ENCODE measurements at places on chromosomes 3 and 15.

GRCh38 chr3:89245612-89246011 lies 138.2 kb downstream of the EPHA3 start:
- DNase-seq = no peak

DNA sequence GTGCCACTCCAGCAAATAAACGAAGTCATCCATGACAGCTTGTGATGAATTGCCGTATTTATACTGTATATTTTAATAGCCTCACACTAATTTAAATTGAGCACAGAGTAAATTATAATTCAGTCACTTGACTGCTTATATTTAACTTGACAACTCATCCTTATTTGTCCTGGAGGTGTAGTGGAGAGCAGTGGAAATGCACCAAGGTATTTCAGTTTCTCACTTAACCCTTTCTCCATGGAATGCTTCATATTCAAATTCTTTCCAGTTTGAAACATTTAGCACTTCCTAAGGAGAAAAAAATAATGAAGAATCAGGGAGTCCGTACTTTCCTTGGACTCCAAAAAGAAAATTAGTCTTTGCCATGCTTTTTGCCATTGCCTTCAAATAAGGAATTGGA lies 99.0 kb downstream of the MAP2K5 start:
- no peak for DNase-seq

DNA sequence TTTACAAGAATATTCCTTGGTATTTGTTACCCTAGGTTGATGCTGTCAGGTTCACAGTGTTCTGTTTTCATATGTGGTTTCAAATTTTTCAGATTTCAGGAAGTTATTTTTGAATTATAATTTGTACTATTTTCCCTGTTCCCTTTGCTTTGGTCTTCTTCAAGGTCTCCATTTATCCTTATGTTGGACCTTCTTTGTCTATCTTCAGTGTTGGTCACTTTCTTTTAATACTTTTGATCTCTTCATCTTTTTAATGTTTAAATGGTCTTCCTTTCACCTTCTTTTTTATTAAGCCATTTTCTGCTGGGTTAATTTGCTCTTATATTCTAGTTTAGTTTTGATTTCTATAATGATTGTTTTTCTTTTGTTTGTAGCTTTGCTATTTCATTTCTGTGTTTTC lies 61.3 kb downstream of the KLHL25 start:
- DNase-seq = no peak

DNA sequence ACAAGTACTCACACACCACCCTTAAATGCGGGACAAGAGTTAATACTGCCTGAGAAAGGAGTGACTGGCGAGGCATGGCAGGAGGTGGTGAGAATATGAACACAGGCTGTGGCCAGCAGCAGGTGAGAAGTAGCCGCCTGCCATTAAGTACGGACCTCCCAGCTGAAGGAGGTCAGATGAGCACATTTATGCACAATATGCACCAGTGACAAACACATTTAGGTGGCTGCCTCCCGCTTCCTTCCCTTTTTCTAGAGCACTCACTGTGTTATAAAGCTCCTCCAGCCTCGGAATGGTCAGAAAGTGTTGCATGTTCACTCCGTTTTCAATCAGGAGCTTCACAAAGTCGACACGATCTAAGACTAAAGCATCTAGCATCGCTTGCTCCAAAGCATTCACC lies 52.4 kb downstream of the TRPM1 start:
- DNase-seq = no peak

DNA sequence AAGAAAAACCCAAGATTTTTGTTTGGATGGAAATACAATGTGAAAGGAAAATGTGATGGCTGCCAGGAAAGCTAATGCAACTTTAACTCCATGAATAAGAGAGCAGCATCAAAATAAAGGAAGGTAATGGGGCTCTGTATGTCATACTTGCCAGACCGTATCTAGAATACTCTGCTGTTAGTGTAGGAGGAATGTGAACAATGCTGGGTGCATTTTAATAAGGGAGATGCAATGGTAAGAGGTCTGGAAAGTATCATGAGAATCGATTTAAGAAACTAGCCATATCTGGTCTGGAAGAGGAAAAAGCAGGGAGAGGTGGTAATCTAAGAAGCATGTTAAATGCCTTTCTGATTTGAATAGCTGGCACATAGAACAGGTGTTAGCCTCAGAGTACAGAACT lies 239.6 kb downstream of the GBE1 start:
- no peak for DNase-seq

DNA sequence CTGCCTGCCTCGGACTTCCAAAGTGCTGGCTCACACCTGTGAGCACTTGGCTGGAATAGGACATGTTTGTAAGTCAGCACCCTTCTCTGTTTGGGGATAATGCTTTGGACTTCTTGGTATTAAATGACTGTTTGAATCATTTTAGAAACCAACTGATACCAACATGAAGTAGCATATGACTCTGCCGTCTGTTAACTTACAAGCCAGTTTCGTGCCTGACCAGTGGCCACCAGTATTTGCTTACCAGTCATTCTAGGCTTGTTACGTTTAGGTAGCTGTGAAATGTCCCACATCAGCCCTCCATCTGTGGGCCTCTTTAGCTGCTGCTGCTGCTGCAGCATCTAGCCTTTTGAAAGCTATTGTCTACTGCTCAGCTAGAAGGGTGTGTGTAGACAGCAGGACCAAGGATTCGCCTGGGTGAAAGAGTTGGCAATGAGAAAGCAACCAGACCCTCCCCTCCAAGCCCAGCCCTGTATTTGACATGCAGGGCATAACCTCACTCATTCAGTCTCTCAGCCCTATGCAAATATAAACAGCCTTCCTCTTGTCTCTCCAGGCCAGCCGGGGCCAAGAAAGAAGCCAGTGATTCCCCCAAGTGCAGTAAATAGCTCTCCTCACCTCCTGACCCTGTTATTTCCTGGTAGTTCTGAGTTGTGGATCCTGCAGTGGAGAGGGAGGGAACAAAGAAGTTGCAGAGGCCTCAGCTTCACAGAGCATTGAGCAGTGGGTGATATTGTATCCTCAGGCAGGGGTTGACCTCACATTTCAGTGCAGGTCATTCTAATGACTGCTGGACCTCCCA lies 51.0 kb downstream of the NKIRAS1 start:
- no peak for DNase-seq

DNA sequence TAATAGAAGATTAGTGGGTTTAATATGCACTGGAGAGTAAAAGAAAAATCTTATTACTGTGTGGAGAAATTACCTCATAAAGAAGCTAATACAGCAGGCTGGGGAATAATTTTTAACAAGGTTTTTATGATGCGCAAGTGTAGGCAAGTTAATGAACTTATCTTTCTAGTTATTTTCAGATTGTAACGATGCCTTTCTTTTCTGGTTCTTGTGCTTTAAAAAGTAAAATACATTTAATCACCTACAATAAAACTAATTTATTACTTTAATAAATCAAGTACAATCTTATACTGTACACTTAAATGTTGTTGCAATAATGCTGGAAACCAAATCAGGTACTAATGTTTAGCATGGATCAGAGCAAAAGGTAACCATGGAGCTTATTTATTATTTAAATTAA lies 266.6 kb downstream of the ZIC1 start:
- DNase-seq = no peak

- no peak for DNase-seq
These were observed 100.8 kb upstream of the SOX2 start for GRCh38 chr3:181610973-181611265.

GRCh38 chr3:131702146-131702545 lies 199.4 kb upstream of the MRPL3 start:
- DNase-seq = no peak

- DNase-seq = no peak
These were observed 467.3 kb downstream of the SHQ1 start for GRCh38 chr3:72380711-72381493.

DNA sequence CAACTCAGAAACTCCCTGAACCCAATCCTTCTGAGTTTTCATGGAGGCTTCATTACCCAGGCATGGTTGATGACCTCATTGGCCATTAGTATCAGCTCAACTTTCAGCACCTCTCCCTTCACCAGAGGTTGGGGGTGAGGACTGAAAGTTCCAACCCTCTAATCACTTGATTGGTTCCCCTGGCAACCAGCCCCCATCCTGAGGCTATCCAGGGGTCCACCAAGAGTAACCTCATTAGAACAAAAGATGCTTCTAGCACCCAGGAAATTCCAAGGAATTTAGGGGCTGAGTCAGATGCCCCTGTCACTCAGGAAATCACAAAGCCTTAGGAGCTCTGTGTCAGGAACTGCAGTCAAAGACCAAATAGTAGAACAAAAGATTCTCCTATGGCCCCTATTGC lies 43.8 kb downstream of the ADAMTSL3 start:
- DNase-seq = no peak

- DNase-seq = no peak
These were observed 444.5 kb downstream of the EPHB1 start for GRCh38 chr3:135239615-135239884.

GRCh38 chr3:113545594-113545993 lies 13.2 kb downstream of the SIDT1 start:
- DNase-seq = no peak

GRCh38 chr3:11643605-11644087 lies at the start of gene VGLL4:
Gene VGLL4, minus strand, starts transcription at chr3:11643915. Its CDS starts 397 bp downstream, at chr3:11643518.
- peak; percentile 13 for DNase-seq

DNA sequence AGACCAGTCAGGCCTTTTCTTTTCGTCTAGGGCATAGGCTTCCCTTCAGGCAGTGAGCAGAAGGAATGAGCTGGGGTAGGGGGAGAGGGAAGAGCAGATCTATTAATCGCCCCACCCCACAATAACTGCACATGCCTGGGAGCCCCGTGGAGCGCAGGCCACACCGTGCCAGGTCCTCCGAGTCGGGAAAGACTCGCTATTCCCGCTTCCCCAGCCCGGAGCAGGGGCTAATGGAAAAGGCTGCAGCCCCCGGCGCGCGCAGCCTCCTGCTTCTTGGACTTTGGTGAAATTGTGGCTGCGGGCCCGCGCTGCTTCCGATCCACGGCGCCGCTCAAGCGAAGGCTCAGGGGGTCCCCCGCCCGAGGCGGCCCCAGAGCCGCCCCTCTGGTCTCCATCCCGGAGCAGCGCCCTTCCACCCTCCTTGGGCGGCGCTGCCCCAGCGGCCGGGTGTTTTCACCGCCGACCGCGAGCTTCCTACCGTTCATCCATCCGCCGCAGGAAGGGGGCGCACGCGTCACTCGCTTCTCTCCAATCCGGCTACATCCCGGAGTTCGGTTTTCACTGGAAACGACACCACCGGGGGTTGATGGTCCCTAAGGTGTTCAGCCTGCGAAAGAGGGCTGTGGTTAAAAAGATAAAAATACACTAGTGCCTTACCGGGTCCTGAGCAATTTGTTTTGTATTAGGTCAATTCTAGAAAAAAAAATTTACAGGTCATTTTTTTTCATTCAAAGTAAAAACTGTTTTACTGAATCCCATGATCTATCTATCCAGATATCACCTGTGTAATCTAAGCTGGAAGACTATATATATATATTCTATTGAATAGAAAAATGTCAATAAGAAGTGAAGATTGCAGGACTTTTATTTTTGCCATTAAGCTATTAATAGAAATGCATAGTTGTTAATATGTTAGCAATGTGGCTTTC lies 4.4 kb upstream of the SYNM start:
- DNase-seq = no peak

- no peak for DNase-seq
These were observed 453.7 kb downstream of the FOXP1 start for GRCh38 chr3:71129611-71130431.

DNA sequence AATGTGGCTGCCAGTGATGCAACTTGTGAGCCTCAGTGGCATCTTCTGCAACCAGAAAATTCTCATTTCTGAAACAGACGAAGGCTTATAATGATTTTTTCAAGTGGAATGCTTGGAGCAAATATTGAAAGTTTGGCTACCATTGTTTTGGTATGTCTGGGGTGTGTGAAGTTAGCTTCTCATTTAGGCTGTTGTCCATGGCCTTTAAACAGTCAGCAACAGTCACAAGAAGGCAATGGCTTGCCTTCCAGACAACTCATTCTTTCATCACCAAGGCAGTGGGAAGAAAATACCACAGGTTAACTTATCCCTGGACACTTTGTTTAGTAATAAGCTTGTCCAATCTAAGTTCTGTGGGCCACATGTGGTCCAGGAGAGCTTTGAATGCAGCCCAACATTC lies 4.7 kb upstream of the BNC1 start:
- no peak for DNase-seq

GRCh38 chr3:18100121-18100520 lies 325.0 kb downstream of the SATB1 start:
- DNase-seq = no peak

GRCh38 chr15:58142827-58143461 lies 4.8 kb downstream of the AQP9 start:
- DNase-seq = no peak

DNA sequence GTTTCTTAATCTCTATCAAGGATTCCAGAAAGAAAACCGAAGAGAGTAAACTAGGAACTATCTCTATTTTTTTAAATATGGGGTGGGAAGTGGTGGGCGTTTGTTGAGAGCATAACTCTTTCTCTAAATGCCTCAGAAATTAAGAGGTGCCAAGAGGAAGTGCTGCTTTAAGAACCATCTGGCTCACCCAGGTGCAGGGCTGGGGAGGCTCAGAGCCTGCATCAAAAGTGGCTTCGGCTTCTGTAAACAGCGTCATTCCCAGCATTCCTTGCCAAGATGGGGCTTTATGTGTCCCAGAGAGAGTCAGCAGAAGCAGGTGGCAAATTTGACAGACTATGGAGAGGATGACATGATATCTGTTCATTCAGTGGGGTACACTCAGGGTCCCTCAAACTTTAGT lies 123.3 kb upstream of the BFSP2 start:
- DNase-seq = no peak

DNA sequence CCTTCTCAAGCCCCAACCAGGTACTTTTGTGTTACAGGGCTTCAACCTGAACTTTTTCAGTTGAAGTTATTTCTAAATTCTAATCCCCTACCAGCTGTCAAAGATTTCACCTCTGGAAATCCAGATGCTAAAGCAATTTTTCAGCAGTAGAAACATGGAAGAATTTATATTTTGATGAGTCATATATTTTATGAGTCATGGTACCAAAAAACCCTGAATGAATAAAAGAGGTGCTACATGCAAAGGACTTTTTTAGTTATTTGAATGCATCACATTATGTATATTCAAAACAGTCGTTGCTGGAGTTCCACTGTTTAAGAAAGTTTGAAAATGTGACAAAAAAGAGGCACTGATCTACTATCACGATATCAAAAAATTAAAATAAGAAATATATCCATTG lies 96.0 kb upstream of the ZNF385D start:
- DNase-seq = no peak

GRCh38 chr15:55954862-55955605 lies 38.4 kb downstream of the NEDD4 start:
- DNase-seq = no peak
